Bronchial epithelial cell (primary cell): ENCODE measurements at places on chromosomes 11 and 22.

DNA sequence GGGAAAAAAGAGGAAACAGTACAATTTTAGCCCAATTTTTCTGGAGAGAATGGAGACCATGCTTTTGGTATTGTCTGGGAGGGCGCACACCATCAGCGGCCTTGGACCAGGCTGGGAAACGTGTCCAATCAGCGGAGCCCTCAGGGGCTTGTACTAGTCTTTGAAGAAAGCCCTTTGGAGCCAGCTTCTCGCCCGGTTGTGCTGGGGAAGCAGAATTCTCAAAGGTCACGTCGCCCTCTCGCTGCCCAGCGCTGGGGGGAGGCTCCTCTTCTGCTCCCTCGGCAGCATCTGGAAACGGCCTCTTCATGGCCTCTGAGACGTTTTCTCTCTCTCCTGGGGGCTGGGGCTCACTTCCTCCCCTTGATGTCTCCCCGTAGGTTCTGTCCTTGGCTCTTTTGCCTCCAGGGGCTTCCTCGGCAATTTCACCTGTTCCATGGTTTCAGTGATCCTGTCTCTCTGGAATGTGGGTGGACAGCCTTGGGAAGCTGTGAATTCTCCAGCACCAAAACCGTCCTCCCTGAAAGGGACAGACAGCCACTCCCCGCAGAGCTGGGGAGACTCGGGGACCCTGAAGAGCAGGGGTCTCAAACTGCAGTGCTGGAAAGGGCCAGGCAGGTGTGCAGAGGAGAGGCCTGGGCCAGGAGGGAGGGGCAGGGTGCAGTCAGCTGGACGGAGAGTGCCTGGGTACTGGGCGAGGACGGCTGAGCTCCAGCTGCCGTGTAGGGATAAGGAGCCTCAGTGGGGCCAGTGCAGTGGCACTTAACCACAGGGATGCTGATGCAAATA, 80.2 kb downstream of the RPS6KA4 start:
- peak; percentile 11 for DNase-seq

- no peak for DNase-seq
Measured at GRCh38 chr11:66316849-66317251, at the start of gene CD248. Gene CD248 (minus strand): TSS chr11:66317044. CDS start chr11:66317027, 17 bp downstream.

GRCh38 chr11:130052567-130052966, 17.1 kb upstream of the APLP2 start:
- no peak for DNase-seq

GRCh38 chr11:27313157-27313821, 49.7 kb downstream of the CCDC34 start:
- no peak for DNase-seq

- no peak for DNase-seq
Measured at GRCh38 chr11:71530602-71531001, 3.5 kb downstream of the KRTAP5-7 start.

DNA sequence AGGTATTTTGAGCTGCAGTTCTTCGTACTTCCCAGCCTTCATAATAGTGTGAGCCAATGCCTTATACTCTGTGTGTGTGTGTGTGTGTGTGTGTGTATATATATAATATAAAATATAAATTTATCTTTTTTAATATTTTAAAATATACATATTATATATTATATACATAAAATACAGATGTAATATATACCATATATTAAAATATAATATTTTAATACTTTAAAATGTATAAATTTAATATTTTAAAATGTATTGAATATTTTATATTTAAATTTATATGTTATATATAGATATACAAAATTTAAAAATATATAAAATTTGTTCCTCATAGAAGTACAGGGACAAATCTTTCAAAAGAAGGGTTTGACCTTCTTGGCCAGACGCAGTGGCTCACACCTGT, 53.7 kb upstream of the CARD18 start:
- DNase-seq: no peak

DNA sequence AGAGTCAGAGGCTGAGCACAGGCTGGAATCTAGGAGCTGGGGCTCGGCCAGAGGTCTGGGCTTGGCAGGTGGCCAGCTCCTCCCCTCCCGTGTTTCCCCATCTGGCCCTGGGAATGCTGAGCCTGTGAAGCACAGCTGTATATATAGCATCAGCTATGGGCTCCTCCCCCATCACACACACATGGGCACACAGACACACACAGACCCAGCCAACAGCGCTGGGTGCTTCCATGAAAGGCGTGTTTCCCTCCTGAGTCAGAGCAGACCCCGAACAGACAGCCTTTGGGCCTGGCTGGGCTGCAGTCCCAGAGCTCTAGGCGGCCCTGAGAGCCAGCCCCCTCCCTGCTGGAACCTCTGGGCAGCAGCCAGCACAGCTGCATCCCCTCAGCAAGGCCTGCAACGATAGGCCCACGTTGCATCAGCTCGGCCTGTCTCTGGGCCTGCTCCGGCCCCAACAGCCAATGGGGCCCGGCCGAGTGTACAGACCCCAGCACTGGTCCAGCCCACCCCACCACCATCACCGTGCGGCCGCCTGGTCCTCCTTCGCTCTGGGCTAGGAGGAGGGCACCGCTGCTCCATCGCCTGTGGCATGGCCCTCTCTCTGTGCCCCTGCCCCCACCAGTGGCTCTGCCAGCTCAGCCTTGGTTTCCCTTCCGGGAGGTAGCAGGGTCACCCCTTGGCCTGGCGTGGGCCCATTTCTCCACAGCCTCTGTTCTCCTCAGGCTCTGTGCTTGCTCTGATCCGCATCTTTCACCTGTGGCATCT, 7.6 kb upstream of the SERPINH1 start:
- DNase-seq: no peak

GRCh38 chr22:35498026-35498800, 42.4 kb upstream of the RASD2 start:
- no peak for DNase-seq

DNA sequence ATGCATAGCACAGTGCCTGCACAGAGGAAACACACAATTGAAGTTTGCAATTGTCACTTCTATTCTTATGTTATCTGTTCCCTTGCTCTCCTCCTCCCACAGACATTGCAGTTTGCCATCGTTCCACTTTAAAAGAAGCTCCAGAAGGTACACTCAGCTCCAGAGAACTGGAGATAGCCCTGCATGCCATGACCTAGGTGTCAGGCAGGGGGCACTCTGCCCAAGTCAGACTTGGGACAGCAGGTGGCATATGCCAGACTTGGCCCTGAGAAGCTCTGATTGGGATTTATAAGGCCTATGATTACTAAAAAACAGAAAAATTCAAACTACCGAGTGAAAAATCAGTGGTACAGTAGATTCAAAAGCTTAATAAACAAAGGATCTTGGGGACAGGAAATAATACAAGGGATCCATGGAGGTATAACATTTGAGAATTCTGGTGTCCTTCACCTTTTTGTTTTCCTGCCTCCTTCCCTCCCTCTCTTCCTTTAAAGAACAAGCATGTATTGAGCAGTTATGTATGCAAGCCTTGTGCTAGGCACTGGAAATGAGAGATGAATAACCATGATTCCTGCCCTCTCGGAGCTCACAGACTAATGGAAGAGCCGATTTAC, 40.0 kb downstream of the TENM4 start:
- DNase-seq: peak; percentile 46

DNA sequence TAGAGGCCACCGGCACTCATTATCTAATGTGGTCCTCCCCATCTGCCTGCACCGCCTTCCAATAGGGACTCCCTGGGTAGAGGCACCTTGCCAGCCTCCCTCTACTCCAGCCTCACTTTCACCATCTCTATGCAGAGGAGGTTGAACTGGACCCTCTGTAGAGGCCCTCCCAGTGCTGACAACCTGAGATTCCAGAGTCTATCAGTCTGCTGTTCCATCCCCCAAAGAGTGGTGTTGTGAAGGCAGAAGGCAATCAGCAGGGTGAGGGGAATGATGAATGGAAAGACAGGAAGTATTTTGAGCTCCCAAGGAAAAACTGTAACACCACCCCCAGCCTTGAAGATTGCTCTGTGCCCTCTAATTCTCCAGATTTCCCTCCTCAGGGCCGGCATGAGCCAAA, 77.9 kb downstream of the THAP12 start:
- no peak for DNase-seq
